Subcutaneous adipose tissue (tissue), 4 donors: ENCODE measurements at places on chromosomes 13 and 19. TPM values are rescaled to one million over a fixed set of nuclear protein-coding genes. Genes with fewer than 3 reads are reported as not detected.

Gene GPR12
- total RNA-seq: 0.17 TPM

Gene URAD
- total RNA-seq: 1.7 TPM

Gene ADM5
- total RNA-seq: 2.1 TPM

Gene UGGT2
- 73.8 TPM for total RNA-seq

Gene ADGRE2
- total RNA-seq: 5.3 TPM

Gene FGF22
- not detected for total RNA-seq
